ENCODE measurements at places on chromosomes 16 and 17. TPM values are rescaled to one million over a fixed set of nuclear protein-coding genes. Genes with fewer than 3 reads are reported as not detected.

GRCh38 chr17:3571043-3571900, 13.7 kb upstream of the TRPV3 start:
- no peaks in the 10 kb centered on the region for H3K4me1 ChIP-seq
- H3K27ac ChIP-seq, result no peak overlapping the region
- peak; percentile 83 for DNase-seq
- no peak overlapping the region for H3K4me3 ChIP-seq
- H3K27me3 ChIP-seq, result no peaks in the 10 kb centered on the region

- no peak for DNase-seq
- H3K4me1 ChIP-seq, result no peaks in the 10 kb centered on the region
Observed at GRCh38 chr16:88141580-88141979, 190.3 kb downstream of the BANP start.

DNA sequence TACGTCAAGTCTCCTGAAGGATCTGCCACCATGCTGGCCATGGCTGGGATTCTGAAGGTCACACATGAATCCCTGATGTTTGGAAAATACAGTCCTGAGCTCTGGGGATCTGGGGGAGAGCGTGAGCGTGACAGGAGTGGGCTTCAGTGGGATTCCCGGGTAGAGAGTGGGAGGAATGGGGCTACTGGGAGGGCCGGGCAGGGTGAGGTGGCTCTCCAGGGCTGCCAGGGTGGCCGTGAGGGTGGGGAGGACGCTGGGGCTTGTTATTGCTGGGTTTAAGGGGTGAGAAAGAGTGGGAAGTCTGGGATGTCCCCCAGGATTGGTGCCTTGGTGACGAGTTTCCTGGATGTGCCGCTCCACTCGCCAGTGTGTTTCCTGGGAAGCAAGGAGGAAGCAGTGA, 31.3 kb downstream of the FOXL1 start:
- H3K4me1 ChIP-seq, result peaks cover 47% of the 10 kb centered on the region
- H3K4me3 ChIP-seq, result peak overlapping the region; percentile 27
- H3K36me3 ChIP-seq, result peaks cover 5% of the 10 kb centered on the region
- DNase-seq, result no peak
- H3K27me3 ChIP-seq, result no peaks in the 10 kb centered on the region

GRCh38 chr16:30416624-30417528, 9.5 kb downstream of the ZNF771 start:
- H3K36me3 ChIP-seq, result peaks cover 22% of the 10 kb centered on the region
- H3K27me3 ChIP-seq, result no peaks in the 10 kb centered on the region
- H3K27ac ChIP-seq, result no peak overlapping the region
- peak overlapping the region; percentile 44 for H3K4me3 ChIP-seq

DNA sequence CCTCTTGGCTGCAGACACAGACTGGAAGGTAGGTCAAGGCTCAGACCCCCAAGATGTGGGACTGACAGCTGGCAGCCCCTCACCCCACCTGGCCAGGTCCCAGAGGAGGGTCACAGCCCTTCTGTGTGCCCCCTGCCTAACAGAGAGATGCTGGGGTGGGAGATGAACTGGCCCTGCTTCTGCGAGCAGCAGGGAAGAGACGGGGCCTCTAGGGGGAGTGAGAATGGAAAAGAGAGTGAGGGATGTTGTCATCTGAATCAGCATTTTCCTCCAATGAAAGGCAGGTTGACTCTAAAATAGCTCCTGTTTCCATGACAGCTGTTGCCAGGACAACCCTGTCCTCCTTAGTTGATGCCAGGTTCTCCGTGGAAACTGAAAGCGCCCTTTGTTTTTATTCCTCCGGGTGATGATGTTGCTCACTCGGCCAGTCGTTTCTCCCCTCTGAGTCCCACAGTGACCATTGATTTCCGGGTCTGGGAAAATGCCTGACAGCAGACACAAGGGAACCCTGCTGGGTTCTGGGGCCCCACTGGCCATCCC, 4.9 kb upstream of the NDRG4 start:
- H3K4me3 ChIP-seq, result peak overlapping the region; percentile 60
- H3K4me1 ChIP-seq, result peaks cover 12% of the 10 kb centered on the region
- peak; percentile 94 for DNase-seq

GRCh38 chr17:27354491-27355081, 60.7 kb downstream of the WSB1 start:
- peaks cover 34% of the 10 kb centered on the region for H3K4me1 ChIP-seq
- H3K36me3 ChIP-seq, result no peaks in the 10 kb centered on the region
- H3K27ac ChIP-seq, result peak overlapping the region; percentile 73
- no peak for DNase-seq
- H3K27me3 ChIP-seq, result no peaks in the 10 kb centered on the region

- H3K27ac ChIP-seq, result peak within 1 kb of the TSS; percentile 67
- DNase-seq, result no peak
- H3K4me1 ChIP-seq, result peaks cover 8% of the 10 kb centered on the region
- H3K27me3 ChIP-seq, result no peaks in the 10 kb centered on the region
Observed at GRCh38 chr17:32927724-32928585, at the start of gene TMEM98. Gene TMEM98, plus strand, starts transcription at chr17:32928153. Its CDS starts 3,376 bp downstream, at chr17:32931529.

DNA sequence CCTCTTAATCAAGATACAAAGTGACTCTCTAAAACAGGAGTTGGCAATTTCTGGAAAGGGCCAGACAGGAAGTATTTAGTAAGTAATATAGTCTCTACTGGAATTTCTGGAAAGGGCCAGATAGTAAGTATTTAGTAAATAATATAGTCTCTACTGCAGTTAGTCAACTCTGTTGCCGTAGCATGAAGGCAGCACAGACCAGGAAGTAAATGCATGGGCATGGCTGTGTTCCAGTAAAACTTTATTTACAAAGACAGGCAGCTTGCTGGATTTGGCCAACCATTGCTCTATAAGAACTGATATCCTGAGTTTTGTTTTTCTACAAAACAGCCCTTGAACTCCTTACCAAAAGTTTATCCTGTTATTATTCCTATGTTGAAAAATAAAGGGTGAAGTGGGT, 16.9 kb downstream of the LDAF1 start:
- H3K27ac ChIP-seq, result no peak overlapping the region
- H3K4me1 ChIP-seq, result no peaks in the 10 kb centered on the region
- no peaks in the 10 kb centered on the region for H3K27me3 ChIP-seq
- H3K4me3 ChIP-seq, result no peak overlapping the region
- peaks cover 33% of the 10 kb centered on the region for H3K36me3 ChIP-seq

DNA sequence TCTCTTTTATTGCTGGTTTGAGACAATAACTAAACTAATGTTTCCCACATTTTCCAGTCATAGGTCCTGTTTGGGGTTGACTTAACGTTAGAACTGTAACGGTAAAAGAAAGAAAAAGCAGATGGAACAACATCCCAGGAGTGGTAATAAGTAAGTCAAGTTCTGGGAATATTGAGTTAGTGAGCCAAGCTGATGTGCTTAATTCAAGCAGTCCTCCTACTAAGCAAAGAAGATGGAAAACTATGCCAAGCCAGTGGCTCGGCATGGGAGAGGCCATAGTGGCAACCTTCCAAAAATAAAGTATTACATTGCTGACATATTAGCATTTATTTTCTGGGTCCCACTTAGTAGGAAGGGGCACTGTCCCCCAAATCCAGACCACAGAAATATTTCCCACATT, 161.7 kb upstream of the CDH5 start:
- no peak overlapping the region for H3K4me3 ChIP-seq
- no peaks in the 10 kb centered on the region for H3K27me3 ChIP-seq
- H3K4me1 ChIP-seq, result peaks cover 23% of the 10 kb centered on the region
- H3K27ac ChIP-seq, result peak overlapping the region; percentile 59
- no peaks in the 10 kb centered on the region for H3K36me3 ChIP-seq

DNA sequence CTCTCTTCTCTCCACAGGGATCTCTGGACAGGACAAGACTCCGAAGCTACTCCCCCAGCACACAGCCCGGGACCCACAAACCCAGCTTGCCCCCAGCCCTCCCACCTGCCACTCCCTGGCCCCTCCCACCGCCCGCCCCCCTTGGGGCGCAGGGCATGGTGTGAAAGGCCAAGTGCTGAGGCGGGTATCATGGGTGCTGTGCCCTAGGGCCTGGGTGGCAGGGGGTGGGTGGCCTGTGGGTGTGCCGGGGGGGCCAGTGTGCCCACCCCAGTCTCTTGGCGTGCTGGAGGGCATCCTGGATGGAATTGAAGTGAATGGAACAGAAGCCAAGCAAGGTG, 11.4 kb downstream of the THRA start:
- H3K27ac ChIP-seq, result peak overlapping the region; percentile 80
- DNase-seq, result no peak
- H3K4me1 ChIP-seq, result peaks cover 69% of the 10 kb centered on the region
- H3K4me3 ChIP-seq, result no peak overlapping the region

- H3K4me3 ChIP-seq, result peak within 1 kb of the TSS; percentile 68
- DNase-seq, result no peak
- H3K27ac ChIP-seq, result peak within 1 kb of the TSS; percentile 42
- H3K36me3 ChIP-seq, result no peaks in the 10 kb centered on the region
Observed at GRCh38 chr17:7548585-7549400, at the start of gene TNFSF12. Gene TNFSF12, plus strand, starts transcription at chr17:7549058. Its CDS starts 96 bp downstream, at chr17:7549154.

GRCh38 chr16:47947723-47948122, 208.1 kb downstream of the ABCC12 start:
- no peaks in the 10 kb centered on the region for H3K4me1 ChIP-seq
- H3K4me3 ChIP-seq, result no peak overlapping the region
- H3K27me3 ChIP-seq, result no peaks in the 10 kb centered on the region
- DNase-seq, result no peak
- no peaks in the 10 kb centered on the region for H3K36me3 ChIP-seq
- no peak overlapping the region for H3K27ac ChIP-seq

DNA sequence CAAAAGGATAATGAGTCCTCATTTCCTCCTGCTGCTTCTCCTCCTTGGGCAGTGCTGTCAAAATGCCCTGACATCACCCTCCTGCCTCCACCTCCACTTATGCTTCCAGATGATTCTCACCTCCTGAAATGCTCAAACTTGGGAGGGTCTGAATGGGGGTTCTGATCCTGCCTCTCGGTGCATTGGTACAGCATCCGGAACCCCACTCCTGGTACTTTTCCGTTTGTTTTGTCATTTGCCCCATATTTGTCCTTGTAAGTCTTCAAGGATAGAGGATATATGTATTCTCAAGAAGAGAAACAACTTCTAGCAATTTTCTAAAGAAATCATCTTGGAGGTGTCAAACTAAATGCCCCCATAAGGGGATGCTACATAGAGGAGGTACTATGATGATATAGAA, 148.3 kb downstream of the SHISA9 start:
- DNase-seq, result no peak
- H3K27me3 ChIP-seq, result no peaks in the 10 kb centered on the region
- no peaks in the 10 kb centered on the region for H3K36me3 ChIP-seq
- H3K27ac ChIP-seq, result no peak overlapping the region

HOXB2 gene
- not detected for total RNA-seq

CDRT4 gene
- 10.1 TPM for total RNA-seq

MAP2K6 gene
- 2.8 TPM for total RNA-seq

SREBF1 gene
- total RNA-seq, result 86.9 TPM

ZNF646 gene
- 22.5 TPM for total RNA-seq

KRTAP9-8 gene
- total RNA-seq, result not detected
